ENCODE measurements at places on chromosomes 4 and X.

- no peak for DNase-seq
Measured at GRCh38 chr4:8067274-8067936, 91.2 kb downstream of the ABLIM2 start.

DNA sequence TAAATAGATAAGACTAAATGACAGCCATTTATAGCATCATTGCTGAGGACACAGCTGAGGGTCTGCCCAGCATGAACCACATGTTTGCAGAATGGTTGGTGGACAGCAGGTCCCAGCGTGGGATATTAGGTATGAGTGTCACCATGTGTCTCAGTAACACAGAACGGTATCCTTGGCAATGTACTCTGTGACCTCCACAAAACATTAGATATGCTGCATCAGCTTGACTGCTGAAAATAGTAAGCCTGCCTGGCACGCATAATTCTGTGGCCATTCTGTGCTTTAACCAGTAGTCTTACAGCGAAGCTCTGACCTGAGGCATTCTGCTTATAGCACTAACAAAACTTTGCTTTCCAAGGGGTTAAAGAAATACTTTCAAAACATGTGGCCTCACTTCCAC lies 32.0 kb downstream of the LIMCH1 start:
- DNase-seq, result peak; percentile 52

DNA sequence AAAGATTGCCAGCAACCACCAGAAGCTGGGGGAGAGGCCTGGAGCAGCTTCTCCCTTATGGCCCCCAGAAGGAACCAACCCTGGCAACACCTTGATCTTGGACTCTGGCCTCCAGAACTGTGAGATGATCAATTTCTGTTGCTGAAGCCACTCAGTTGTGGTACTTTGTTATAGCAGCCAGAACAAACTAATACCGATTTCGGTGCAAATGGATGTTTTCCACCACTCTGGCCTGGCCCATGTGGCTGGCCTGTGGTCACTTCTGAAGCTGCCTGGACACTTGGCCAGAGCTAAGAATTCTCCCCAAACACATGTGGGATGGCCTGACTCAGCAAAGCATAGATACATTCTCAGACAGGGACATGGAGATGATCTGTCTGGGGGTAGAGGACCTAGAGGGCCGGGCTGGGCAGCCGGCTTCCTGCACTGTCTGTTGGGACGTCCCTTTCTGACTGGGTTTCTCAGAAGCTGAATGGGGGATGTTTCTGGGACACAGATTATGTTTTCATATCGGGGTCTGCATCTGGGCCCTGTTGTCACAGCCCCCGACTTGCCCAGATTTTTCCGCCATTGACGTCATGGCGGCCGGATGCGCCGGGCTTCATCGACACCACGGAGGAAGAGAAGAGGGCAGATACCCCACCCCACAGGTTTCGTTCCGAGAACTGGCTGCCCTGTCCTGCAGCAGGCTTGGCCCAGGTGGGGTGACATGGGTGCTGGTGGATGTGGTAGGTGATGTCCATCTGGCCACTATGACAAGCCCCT lies 4.1 kb downstream of the FOXP3 start:
- no peak for DNase-seq

GRCh38 chr4:6402566-6403399 lies 69.6 kb downstream of the PPP2R2C start:
- no peak for DNase-seq

DNA sequence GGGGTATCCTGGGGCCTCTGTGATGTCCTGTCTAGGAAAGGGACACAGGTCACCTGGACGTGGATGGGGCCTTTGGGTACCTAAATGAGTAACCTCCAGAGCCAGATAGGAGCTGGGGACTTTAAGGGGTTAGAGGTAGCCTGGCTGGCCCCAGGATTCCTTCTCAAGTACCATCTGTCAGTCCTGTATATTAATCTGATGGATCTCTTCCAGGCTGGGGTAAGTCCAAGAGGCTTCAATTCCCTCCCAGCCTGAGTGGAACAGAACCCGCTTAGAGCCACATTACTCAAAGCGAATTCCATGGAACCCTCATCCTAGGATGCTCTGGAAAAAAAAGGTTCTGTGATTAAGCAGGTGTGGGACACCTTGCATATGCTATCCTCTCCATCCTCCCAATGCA lies 24.8 kb upstream of the MAP3K15 start:
- DNase-seq, result no peak
